ENCODE measurements at places on chromosomes 3 and 15.

DNA sequence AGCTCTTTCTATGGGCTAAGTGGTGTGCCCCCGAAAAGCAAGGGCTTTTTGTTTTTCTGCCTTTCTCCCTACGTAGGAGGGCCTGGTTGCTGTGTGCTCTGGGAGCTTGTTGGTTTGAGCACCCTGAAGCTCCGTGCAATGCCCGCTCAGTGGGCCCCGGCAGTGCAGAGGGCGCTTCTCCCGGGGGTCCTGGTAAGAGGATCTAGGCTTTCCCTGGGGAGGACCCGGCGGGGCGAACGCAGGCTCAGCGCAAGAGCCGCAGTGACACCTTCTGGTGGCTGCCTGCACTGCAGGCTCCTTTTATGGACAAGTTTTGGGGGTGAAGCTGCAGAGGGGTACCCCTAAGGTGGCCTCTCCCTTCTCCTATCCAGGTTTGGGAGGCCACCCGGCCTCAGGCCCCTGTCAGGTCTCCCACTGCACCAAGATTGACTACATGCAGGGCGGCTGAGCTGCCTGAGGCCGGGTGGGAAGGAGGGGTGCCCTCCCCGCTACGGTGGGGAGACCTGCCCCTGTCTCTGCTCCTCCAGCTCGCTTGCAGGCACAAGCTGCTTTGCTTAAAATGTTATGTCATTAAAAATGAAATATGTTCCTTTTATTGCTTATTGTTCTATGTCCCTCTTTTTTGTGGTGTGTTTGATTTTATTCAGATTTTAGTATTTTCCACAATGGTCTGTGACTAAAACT lies 387.9 kb downstream of the GABRG3 start:
- peak; percentile 54 for DNase-seq

GRCh38 chr3:126390751-126391150 lies 4.0 kb upstream of the CFAP100 start:
- no peak for DNase-seq

GRCh38 chr15:86018679-86019078 lies 61.0 kb upstream of the AGBL1 start:
- DNase-seq, result no peak

- no peak for DNase-seq
Measured at GRCh38 chr15:32943711-32944110, 225.9 kb downstream of the GREM1 start.

DNA sequence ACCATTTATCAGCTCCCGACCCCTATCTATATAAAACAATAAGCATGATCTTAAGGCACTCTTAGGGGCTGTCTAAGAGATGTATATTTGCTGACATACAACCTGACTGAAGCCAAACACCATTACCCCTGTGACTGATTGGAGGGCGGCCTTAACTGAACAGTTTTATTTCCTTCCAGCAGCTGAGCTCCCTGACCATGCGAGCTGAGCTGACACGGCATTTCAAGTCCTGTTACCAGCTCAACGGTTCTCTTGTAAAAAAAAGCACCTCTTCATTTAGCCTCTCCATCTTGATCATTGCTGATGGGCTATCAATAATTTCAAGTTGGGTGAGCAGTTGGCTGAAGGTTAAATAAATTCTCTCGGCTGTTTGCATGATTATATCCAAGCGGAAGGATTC lies 33.4 kb upstream of the BNIP2 start:
- DNase-seq, result no peak

DNA sequence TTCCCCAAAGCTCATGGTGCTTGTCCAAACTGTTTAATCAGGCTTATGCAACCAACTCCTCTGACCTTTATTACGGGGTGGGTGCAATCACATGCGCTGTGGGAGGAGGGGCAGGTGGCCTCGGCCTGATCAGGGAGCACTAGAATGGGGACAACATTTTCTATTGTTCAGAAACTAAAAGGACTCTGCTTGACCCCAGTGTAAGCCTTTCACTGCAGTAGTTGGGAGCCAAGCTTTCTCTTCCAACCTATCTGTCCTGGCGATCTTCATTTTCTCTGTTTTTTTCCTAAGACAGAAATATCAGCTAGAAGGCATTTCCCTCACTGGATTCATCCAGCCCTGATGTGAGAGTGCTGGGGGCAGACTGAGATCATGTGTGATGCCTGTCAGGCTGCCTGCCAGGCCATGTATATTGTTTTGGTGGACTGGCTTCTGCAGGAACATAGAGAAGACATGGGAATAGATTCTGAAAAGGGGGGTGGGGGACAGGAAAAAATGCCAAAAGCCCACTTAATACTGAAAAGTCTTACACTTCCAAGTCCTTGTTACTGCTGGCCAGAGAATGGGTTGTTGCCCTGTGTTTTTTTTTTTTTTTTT lies 627.0 kb upstream of the TBL1XR1 start:
- no peak for DNase-seq

- DNase-seq, result no peak
Measured at GRCh38 chr3:160041465-160041864, 52.8 kb downstream of the IL12A start.

GRCh38 chr3:191282251-191283185 lies 46.7 kb upstream of the CCDC50 start:
- DNase-seq, result no peak

- peak; percentile 7 for DNase-seq
Measured at GRCh38 chr3:121529308-121529707, 16.5 kb downstream of the POLQ start.

- no peak for DNase-seq
Measured at GRCh38 chr3:138912237-138912636, 34.7 kb downstream of the FOXL2 start.

- DNase-seq, result no peak
Measured at GRCh38 chr3:111143-112069, 85.2 kb upstream of the CHL1 start.

- peak; percentile 13 for DNase-seq
Measured at GRCh38 chr15:73683777-73684580, at the start of gene CD276. CD276 (plus strand) TSS chr15:73684383; CDS start chr15:73699640, 15,257 bp downstream.

DNA sequence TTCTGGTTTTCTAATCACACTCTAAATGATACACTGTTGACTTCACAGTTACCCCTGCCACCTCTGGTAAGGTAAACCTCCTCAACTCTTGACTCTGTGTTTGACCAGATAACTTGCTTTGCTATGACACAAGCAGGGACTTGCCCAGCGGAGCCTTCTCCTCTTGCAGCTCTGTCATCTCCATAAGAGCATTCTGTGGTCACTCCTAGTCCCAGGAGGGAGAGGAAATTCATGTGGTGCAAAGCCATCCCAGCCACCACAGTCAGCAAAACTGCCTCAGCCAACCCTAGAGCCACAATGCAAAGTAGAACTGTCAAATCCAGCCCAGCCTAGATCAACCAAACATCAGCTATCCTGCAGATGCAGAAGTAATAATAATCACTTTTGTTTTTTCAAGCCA lies 144.7 kb upstream of the GADL1 start:
- peak; percentile 77 for DNase-seq

DNA sequence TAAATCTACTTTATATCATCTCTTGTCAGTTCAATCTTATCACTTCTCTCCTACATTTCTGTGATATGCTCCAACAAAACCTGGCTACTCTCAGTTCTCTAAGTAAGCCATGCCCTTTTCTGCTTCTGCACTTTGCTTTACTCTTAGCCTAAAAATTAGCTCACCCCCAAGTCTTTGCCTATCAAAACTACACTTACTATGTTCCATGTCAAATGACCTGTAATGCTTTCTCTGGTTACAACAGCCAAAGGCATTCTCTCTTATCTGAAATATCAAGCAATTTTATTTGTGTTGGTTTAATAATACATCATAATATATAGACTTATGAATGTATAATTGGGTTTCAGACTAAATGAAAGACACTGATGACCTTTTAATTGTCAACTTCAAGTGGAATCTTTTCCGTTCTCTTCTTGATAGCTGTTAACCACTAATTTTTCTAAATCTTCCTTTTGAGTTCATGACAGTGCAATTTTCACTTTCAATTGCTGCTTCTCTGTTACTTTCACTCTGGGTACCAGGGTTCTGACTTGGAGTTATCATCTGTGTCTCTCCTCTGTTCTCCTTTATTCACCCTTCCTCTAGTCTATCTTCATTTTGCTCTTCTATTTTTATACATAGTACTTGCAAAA lies 619.0 kb upstream of the GOLIM4 start:
- DNase-seq, result no peak

GRCh38 chr3:98894791-98895576 lies 6.5 kb downstream of the DCBLD2 start:
- no peak for DNase-seq

DNA sequence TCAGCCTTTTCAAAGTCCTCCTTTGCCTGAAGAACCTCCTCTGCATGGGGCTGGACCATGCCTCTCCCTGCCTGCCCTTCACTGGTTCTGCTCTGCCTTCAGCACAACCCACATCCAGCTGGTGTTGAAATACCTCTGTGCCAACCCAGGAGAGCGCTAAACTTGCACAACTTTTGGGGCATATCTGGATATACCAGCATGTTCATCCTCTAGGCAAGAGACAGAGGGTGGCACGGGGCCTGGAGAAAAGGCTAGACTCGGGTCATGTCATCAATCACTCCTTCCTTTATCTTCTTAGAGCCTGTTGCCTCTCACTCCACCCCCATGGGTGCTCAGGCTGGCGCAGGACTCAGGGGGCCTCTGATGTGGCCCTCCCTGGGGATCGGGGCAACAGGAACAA lies 4.8 kb downstream of the SEMA4B start:
- DNase-seq, result peak; percentile 50

- no peak for DNase-seq
Measured at GRCh38 chr15:58355382-58355971, 76.3 kb upstream of the LIPC start.

DNA sequence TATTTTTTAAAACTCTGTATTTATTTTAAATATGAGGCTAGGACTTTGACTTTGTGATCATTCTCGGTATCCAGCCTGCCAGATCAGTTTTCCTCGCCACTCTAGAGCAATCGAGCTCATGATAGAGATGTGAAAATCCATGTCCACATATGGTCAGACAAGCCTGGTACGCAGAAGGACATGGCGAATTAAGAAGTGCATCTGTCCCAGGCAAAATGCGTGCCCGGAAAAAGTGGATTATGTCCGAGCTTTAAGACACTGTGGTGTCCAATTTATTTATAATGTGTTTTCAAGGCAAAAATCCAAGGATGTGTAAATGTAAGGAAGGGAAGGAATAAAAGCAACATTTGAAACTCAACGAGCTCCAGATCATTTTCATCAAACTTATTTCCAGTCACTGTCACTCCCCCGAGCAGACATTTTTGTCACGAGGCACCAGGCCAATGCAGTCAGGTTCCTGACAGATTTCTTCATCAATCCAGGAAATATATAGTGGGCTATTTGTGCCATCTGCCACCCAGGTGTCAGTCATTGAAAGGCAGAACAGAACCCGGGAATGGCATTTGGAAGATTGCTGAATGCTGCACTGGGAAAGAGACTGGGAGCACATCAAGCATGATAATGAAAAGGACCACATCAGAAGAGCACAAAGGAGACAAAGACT lies 825.7 kb downstream of the SQOR start:
- no peak for DNase-seq

DNA sequence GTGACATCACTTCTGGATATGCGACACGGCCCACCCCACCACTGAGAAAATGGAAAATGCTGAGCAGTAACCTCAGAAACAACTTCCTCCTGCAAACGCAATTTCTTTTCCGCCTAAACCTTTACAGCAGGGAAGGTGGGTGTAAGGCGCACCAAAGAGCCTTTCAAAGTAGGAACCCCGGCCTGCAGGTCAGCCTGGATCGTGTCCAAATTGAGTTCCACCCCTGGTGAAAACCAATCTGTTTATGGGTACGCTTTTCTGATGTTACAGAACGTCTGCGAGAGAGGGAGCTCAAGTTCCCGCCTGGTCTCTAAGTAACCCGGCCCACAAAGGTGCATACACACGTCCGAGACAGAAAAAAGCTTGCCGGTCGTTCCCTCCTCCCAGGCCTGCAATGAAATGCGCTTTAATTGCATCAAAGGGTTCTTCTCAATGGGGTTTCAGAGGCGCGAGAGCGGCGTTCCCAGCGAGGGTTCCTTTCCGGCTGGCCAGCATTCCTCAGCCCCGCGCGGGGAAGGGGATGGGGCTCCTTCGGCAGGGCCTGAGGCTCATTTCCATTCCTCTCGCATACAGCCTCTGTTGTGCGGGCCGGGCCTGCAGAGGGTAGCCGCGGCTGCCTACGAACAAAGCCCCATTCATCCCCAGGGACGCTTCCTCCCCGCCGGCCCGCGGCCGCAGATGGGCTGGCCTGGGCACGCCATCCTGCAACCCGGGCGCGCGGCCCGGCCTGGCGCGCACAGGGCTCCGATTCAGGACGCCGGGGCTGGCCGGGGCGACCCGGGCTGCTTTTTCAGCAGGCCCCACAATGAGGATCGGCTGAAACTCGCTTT lies 138.1 kb downstream of the TMCO5A start:
- peak; percentile 80 for DNase-seq

DNA sequence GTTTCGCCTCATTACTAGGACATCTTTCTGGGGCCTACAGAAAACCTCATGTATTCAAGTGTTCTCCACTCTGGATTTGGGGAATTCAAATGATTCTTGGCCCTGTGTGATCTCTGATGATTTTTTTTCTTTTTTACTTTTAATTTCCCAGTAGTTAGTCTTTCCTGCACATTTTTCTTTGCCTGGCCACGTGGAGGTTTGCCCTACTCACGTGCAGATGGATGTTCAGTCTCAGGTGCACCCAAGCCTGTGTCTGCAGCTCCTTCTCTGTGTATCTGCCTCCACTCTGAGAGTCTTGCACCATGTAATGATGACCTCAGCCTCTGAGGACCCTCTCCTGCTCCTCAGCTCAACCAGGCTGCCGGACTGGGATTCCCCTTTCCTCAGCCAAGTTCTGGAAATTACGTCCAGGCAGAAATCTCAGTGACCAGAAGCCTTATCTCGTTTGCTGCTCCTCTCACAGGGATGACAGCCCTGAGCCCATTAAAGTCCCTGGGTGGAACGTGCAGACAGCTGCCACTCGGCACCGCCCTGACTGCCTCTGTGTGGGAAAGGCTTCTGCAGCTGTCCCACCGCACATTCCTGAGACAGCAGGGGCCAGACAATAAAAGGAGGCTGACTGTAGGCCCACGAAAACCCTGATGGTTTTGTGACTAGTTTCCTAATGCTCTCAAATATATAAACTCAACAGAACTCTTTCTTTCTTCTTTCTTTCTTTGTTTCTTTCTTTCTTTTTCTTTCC lies 31.4 kb upstream of the GABRB3 start:
- no peak for DNase-seq

- DNase-seq, result peak; percentile 26
Measured at GRCh38 chr15:79032656-79033055, 57.9 kb downstream of the RASGRF1 start.

GRCh38 chr15:55630858-55631257 lies 42.7 kb upstream of the PYGO1 start:
- no peak for DNase-seq

GRCh38 chr3:195815169-195815771 lies 3.5 kb upstream of the MUC4 start:
- no peak for DNase-seq

DNA sequence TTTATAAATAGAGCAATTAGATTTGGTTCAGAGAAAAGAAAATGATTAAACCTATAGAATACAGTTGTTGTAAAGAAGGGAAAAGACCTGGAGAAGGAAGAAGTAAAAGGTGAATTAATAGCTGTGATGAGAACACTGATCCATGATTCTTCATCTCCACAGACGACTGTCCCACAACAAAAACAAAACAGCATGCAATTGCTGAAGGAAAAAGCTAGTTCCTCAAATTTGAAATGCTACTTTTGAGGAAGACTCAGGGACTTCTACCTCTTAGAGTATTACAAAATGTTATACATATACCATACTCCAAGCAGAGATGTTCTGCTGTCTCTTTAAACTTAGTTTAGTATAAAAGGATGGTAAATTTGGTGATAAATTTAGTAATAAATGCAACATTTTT lies 21.5 kb downstream of the ALCAM start:
- peak; percentile 20 for DNase-seq

- DNase-seq, result peak; percentile 68
Measured at GRCh38 chr15:53197426-53197839, 407.3 kb upstream of the ONECUT1 start.

All from NB4 (cell line).